ENCODE measurements at places on chromosomes 2 and 18.

DNA sequence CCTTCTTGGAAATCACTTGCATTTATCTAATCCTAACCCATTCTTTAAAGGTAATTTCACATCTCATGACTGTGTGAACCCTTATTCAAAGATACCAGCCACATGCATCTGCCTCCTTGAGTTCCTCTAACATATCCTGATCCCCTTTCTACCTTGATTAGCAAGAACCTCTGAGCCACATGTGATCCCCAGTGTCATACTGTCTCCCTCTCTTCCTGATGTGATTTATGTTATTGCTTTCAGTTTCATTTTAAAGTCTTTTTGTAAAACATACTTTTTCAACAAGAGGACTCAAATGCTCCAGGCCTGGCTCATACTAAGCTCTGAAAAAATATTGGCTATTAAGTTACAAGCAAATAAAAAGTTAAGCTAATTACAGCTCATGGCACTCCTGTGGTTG is 470.1 kb downstream of the DLGAP1 start:
- peak; percentile 34 for DNase-seq

DNA sequence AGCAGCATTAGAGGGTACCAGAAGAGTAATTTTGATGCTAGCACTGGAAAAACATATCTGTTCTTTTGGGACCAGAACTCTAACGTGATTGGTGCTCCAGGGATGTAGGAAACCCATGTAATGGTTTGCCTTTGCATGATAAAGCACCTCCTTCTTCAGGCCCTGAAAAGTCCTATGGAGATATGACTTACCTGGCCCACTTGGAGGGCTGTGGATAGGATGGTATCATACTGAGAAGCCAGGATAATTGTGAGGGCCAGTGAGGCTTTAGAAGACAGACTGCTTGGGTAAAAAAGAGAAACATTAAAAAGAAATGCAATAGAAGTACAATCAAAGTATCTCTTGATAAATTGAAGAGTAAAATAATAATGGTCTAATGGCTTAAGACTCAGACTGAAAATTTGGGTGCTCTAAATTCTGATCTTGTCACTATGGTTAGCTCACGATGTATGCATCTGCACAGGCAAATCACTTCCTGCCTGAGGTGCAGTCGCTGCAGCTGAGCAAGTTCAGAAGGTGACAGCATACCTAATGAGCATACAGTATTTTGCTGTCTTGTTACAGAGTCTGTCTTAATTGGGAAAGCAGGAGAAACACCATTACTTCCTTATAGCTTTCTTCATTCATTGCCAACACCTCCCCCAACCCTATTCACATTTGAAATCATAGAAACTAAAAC is 371.5 kb downstream of the NUP35 start:
- DNase-seq = no peak

- peak; percentile 52 for DNase-seq
These were observed 7.4 kb downstream of the HDAC4 start for GRCh38 chr2:239393388-239393940.

DNA sequence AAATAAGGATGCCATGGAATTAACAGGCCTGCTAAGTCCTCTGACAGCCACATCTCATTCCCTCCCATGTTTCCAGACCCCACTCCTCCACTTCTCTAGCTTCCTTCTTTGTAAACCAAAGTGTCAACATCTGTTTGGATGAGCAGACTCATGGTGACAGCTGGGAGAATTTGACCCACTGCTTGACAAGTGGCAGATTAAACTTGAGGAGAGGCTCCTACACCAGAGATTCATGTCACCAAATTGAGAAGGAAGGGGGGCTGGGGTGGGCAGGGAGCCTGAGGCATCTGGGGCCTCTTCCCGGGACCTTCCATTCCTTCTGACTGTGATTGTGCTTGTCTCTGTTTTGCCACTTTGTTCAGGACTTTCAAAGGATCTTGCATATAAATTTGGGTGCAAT is 41.0 kb upstream of the IGFBP5 start:
- no peak for DNase-seq

DNA sequence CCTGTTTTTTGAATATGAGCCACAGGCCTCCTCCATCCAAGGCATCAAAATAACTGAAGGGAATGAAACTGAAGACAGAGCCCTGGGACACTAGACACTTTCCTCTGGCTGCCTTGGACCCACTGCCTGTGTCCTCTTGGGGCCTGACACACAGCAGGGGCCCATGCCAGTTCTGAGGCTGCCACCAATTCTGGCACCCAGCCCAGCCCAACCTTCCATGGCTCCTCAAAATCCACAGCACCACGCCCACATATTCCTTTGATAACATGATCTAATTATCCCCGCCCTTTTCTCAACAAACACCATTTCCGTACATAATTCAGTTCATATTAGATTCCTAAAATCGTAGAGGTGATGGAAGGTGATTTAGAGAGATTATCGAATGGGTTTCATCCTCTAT is 64.2 kb downstream of the EMX1 start:
- DNase-seq = no peak

GRCh38 chr2:55482186-55482884 is 37.2 kb upstream of the CFAP36 start:
- peak; percentile 45 for DNase-seq

GRCh38 chr2:191209340-191209739 is 35.9 kb upstream of the MYO1B start:
- DNase-seq = peak; percentile 59

DNA sequence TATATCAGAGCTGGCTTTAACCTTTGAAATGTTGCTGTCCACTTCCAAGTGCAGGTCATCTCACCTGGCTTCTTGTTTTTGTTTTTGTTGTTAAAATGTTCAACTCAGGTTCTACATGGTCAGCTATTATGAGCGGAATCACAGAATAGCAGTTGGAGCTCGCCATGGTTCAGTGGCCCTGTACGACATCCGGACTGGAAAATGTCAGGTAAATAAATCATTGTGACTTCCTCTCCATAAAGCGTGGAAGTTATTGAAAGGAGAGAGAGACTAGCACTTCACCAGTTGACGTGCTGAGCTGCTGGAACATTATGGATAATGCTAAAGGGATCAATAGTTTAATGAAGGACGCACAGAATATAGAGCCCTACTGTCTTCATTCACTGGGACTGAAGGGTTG is 184.6 kb upstream of the BOD1L2 start:
- DNase-seq = no peak

DNA sequence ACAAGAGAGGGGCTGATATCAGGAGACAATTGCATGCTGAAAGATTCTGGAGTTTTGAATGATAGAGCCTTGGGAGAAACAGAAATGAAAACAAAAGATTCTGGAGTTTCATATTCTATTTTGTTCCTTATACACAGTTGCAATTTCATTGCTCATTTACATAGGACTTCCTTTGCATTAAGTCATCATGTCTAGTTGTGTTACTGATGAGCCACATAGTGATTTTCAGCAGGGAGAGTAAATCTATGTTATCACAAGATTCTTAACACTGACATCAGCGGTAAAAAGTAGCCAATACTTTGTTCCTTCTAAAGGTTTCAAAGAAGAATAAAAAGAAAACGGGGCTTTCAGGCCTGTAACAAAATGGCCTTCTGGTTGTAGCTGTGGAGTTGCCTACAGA is 7.1 kb downstream of the ADAM17 start:
- DNase-seq = no peak

- peak; percentile 49 for DNase-seq
These were observed 36.0 kb downstream of the PHLPP1 start for GRCh38 chr18:62751341-62751821.

- no peak for DNase-seq
These were observed 920.6 kb upstream of the PIK3C3 start for GRCh38 chr18:41034413-41034812.

DNA sequence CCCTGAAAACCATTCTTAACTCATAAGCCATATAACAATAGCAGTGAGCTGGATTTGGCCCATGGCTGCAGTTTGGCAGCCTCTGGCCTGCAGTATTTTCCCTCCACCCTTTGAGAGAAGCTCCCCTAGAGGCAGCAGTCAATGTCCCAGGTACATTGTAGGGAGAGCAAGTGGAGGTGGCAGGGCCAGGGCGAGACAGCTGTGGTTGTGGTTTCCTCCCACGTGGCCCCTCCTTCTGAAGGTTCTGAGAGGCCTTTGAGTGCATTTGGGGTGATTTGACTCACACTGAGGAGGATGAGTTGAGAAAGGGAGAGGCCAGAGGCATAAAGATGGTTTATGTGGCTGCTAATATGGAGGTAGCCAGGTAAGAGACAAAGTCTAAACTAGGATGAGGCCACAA is 45.5 kb upstream of the LDAH start:
- DNase-seq = no peak

GRCh38 chr18:13597068-13597467 is 129.3 kb downstream of the FAM210A start:
- no peak for DNase-seq

DNA sequence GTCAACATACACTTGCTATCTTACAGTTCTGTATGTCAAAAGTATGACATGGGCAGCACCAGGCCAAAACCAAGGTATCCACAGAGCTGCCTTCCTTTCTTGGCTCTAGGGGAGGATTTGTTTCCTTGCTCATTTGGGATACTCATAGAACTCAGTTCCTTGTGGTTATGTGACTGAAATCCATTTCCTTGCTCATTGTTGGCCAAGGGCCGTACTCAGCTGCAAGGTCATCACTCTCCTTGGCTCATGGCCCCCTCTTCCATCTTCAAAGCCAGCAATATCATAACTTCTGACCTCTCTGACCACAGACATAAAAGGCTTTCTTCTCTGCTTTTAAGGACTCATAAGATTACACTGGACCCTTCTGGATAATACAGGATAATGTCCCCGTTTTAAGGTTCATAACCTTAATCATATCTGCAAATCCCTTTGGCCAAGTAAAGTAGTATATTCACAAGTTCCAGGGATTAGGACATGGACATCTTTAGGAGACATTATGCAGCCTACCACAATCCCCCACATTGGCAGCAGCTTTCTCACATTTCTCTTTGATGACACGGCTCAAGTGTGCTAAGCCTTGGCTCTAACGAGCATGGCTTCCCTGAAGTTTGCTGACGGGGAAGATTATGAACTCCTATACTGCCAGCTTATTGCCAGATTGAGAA is 20.9 kb downstream of the TMEM237 start:
- peak; percentile 54 for DNase-seq

GRCh38 chr2:101628030-101628392 is 69.5 kb upstream of the MAP4K4 start:
- no peak for DNase-seq

DNA sequence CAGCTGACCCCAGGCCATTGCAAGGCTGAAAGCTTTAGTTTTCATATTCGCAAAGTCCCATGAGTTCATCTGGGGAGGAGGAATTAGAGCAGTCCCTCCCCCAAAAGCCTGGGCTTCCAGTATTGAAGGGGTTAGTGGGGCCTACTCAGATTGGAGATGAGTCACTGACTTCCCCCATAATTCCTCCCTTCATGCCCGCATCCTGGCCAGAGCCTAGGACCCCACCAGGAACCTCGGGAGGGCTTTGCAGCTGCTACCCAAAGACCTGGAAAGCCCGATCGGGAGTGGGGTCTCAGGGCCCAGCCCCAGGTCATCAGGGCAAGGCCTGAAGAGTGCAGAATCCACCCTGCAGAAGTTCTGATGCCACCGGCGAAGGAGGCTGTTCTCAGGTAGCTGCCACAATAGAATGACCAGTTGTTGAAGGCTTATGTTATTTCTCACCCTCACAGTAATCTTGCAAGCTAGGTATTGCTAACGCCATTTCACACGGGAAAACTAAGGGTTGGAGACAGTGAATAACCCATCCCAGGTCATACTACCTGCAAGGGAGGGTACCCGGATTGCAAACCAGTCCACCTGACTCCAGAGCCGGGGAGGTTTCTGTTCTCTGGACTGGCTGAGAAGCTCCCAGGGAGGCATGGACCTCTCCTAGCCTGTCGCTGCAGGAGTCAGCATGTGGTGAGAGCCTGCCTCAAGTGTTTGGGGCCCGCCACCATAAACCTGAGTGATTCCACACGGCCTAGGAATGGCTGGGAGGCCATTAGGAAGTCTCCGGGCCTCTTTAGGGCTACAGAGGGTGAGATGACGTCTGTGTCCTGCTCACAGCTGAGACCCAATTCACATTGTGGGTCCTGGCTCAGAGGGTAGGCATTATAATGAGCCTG is 5.8 kb upstream of the ARID5A start:
- no peak for DNase-seq

- no peak for DNase-seq
These were observed 464.5 kb upstream of the MYT1L start for GRCh38 chr2:2795438-2796091.

GRCh38 chr2:105405291-105405690 is 6.4 kb upstream of the FHL2 start:
- peak; percentile 57 for DNase-seq

DNA sequence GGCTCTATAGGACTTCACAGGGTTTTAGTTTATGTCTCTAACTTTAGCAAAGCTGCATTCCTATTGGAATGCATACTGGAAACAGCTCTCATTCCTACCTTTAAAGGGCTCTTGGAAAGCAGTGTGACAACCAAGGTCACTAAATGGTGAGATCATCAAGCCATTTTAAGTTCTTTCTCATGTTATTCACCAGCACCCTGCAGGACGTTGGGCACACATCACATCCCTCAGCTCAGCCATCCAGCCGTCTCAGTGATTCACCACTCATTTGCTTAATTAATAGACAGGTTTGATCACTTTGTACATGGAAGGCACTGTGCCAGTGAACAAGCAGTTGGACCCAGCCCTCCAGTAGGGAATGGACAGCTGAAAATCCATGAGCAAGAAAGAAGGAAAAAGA is 32.2 kb upstream of the RBM44 start:
- DNase-seq = no peak

DNA sequence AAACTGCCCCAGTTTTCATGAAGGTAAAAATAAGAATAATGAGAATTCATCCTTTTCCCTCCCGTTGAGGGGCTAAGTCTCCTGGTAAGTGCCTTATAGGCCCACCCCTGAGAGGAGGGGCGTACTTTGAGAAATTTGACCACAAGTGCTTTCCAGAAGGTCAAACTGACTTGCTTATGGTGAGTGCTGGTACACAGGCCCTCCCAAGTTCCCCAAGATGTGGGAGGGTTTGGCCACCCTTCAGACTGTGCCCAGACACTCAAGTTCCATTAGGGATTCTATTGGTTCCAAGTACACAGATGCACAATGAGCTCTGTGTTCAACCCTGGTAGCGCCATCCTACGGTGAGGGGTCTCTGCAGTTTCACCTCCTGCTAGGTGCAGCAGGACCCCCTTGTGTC is 205.1 kb downstream of the CTIF start:
- DNase-seq = no peak

GRCh38 chr2:196167666-196168065 is 3.7 kb downstream of the STK17B start:
- no peak for DNase-seq

GRCh38 chr2:140916410-140916809 is 1214.4 kb downstream of the LRP1B start:
- DNase-seq = no peak

GRCh38 chr2:128308889-128309279 is 9.8 kb downstream of the HS6ST1 start:
- DNase-seq = no peak

- peak; percentile 55 for DNase-seq
These were observed 118.8 kb downstream of the SH3RF3 start for GRCh38 chr2:109247812-109248211.

DNA sequence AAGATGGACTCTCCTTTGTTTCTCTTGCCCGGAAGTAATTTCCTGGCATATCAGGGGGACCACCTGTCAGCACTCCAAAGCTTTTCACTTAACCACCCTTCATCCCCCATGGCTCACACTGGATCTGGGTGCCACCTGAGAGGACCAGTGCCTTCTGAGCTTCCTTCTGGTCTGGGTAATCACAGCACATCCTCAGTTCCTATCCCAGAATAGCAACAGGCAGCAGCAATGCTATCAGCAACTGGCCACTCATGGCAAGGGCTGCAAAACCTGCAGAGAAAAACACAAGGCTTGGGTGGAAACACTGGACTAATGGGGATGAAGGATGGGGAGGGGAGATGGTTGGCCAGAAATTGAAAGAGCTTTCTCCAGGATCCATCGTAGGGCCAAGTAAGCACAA is 59.9 kb upstream of the STPG4 start:
- DNase-seq = no peak

GRCh38 chr2:237235383-237236095 is 149.8 kb downstream of the COPS8 start:
- peak; percentile 93 for DNase-seq

All from fibroblast of the aortic adventitia (primary cell).